Fibroblast of villous mesenchyme (primary cell): ENCODE measurements at places on chromosomes 12 and 14. TPM values are rescaled to one million over a fixed set of nuclear protein-coding genes. Genes with fewer than 3 reads are reported as not detected.
A peak's percentile ranks its signal among the peaks of the same experiment; 100 is the strongest.

TAS2R7 gene
- total RNA-seq = 0.32 TPM in 1 of 2 replicates, not detected in the other

ASPG gene
- not detected in 2 replicates for total RNA-seq

TEX52 gene
- not detected in 2 replicates for total RNA-seq

ZFYVE1 gene
- 20.3 and 21.6 TPM in 2 replicates for total RNA-seq

PFDN5 gene
- 328 and 382 TPM in 2 replicates for total RNA-seq

PTPN6 gene
- not detected in 2 replicates for total RNA-seq

KLRC4 gene
- not detected in 2 replicates for total RNA-seq

SLC35F4 gene
- not detected in 2 replicates for total RNA-seq

STAC3 gene
- 0.32 and 1.3 TPM in 2 replicates for total RNA-seq

DLGAP5 gene
- 17.4 and 35.0 TPM in 2 replicates for total RNA-seq

- peak; percentile 20 for DNase-seq
Measured at GRCh38 chr12:49261721-49262120, 3.2 kb upstream of the TUBA1C start.

- DNase-seq = peak; percentile 90
Measured at GRCh38 chr14:67837011-67837624, 17.5 kb downstream of the RAD51B start.

- no peak for DNase-seq
Measured at GRCh38 chr12:130947028-130947613, 6.6 kb upstream of the ADGRD1 start.

- DNase-seq = no peak
Measured at GRCh38 chr12:127722611-127723010, 544.4 kb upstream of the TMEM132C start.

GRCh38 chr14:99155173-99156089, 116.6 kb downstream of the BCL11B start:
- DNase-seq = no peak

DNA sequence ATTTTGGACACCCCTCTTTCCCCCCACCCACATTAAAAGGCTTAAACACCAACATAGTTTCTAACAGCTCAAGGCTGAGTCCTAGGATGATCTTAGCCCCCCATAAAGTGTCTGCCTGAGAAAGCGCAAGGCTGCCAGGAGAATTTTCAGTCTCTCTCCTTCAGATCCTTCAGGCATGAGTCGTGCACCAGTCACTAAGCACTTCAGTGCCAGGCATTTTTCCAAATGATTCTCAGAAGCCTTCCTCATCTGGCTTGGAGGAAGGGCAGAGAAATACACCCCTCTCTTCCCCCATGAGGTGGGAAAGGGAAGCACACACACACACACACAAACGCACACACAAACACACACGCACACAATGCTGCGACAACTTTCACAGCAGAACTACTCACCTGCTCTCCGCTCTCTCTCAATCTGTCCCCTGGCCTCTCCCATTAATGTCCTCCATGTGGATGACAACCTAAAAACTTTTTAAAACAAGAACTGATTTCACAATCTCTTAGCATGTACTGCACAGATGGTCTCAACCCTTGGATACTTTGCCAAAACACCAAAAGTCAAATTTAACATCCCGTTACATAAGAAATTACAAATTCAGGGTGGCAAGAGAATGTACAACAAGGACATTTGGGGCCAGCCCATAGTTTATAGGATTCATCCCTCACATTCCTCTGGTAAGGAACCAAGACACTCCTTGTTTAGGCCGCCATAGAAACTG, 49.8 kb downstream of the CKAP4 start:
- no peak for DNase-seq

- DNase-seq = no peak
Measured at GRCh38 chr12:54039417-54040147, 6.7 kb downstream of the HOXC5 start.

DNA sequence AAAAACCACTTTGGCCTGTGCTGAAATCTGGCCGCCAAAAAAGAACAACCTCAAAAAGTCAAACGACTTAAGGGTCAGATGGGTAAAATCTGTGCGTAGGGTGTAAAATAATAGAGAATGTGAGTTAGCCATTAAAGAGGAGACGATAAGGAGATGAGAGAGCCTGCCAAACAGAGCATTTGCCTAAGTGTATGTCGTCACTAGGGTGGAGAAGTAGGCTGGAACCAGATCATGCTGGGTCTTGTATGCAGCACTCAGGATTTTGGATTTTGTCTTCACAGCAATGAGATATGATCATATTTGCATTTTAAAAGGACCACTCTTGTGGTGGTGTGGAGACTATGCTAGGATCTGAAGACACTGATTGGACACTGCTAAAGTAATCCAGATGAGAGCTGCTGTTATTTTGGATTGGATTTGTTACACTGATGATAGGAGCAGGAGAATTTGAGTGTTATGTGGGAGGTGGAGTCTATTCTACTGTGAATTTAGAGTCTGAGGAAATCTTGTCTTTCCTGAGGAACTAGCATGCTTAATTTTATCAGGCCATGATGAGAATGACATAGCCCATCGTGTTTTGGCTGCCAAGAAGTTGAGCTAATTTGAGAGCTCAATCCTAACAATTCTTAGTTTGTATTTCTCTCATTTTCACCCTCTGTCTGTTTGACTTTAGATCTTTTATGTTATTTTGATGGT, 24.8 kb upstream of the DBX2 start:
- no peak for DNase-seq

- DNase-seq = no peak
Measured at GRCh38 chr12:64332296-64332695, 58.3 kb downstream of the C12orf56 start.

DNA sequence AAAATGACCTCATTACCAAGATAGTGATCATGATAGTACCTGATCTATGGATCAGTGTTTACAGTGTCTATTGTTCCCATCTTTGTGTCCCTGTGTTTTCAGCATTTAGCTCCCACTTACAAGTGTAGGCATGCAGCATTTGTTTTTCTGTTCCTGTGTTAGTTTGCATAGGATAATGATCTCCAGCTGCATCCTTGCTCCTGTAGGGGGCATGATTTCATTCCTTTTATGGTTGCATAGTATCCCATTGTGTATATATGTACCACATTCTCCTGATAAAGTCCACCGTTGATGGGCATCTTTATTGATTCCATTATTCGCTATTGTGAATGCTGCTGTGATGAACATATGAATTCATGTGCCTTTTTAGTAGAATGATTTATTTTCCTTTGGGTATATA, 215.4 kb upstream of the NAV3 start:
- peak; percentile 3 for DNase-seq

DNA sequence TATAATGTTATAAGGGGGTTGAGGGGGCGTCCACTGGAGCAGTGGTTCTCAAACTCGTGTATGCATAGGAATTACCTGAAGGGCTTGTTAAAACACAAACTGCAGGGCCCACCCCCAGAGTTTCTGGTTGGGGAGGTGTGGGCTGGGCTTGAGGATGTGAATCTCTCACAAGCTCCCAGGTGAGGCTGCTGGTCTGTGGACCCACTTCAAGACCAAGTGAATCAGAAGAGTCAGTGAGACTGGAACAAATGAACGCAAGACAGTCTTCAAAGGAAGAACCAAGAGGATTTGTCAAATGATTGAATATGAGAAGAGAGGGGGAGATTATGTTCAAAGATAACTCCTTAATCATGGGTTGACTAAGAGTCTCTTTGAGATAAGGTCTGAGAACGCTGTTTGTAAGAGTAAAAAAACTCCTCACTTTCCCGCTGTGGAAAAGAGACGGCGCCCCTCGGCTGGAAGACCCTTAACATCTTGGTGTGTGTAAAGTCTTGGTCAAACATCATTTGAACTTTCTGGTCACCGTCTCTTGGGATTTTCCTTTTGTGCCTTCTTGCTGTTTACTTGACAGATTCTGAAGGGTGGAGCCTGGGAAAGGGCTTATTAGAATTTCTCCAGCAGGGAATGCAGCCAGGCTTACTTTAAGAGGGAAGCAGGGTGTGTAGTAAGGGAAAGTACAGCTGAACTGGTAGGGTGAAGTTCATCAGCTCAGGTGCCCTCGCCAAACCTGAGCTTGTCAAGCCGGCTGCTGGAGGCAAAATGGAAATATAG, 5.3 kb upstream of the FOXN3 start:
- peak; percentile 69 for DNase-seq

GRCh38 chr14:76262641-76263040, 110.9 kb downstream of the GPATCH2L start:
- DNase-seq = no peak

- no peak for DNase-seq
Measured at GRCh38 chr12:104590022-104590421, 133.3 kb downstream of the CHST11 start.

DNA sequence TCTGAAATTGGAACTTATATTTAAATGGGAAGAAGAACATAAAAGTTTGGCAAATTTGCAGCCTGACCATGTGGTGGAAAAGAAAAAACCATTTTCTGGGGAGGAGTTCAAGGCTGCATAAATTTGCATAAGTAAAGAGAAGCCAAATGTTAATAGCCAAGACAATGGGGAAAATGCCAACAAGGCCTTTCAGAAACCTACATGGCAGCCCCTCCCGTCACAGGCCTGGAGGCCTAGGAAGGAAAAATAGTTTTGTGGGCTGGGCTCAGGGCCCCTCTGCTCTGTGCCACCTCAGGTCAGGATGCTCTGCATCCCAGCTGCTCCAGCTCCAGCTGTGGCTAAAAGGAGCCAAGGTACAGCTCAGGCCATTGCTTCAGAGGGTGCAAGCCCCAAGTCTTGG, 67.6 kb upstream of the CCDC60 start:
- DNase-seq = no peak

DNA sequence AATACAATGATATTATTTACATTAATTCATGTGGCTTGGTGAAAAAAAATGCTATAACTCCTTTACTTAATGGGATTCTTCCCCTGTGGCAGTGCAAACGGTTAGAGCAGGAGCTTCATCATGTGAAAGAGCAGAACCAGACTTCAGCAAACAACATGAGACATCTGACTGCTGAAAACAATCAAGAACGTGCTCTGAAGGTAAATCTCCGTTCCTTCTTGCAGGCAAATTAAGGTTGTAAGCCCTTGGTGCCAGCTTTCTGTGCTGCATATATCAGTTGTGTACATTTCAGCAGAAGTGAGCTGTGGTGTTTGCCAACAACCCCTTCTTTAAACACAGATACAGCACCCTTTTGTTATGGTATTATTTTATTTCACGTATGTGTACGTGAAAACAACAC, 171.7 kb downstream of the MIPOL1 start:
- no peak for DNase-seq

GRCh38 chr12:92988622-92989130, 59.6 kb upstream of the EEA1 start:
- no peak for DNase-seq

DNA sequence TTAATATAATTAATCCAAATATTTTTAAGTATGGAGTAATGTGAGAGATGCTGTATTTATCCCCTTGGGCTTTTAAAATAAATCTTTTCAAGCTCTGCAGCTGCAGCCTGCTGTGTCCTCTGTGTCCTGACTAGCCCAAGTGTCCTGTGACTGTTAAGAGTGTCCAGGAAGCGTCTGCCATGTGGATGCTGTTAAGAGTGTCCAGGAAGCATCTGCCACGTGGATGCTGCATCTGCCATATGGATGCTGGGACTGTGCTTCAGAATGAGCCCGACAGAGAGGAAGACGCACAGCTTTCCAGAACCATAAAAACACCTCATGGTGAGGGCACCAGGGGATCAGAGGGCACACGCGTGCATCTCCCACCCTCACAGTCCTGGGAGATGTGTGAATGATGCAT, 307.2 kb downstream of the ADGRD1 start:
- DNase-seq = no peak

DNA sequence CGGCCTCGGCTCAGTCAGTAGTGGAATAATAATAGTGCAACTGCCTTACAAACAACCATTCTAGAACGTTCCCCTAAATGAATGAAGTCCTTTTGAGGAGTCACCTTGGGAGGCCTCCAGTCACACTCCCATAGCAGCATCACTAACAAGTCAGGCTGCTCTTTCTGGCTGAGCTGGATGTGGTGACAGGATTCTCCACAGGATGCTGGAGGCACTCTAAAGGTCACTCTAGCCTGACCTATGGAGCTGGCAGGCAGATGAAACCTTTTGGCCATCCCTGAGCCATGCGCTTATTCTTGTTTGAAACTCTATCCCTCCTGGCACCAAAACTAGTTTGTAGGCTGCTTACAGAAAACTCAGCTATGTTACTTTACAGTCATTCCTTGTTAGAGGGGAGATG, 17.9 kb upstream of the TFCP2 start:
- no peak for DNase-seq

GRCh38 chr12:123645380-123645779, 11.8 kb downstream of the GTF2H3 start:
- no peak for DNase-seq

DNA sequence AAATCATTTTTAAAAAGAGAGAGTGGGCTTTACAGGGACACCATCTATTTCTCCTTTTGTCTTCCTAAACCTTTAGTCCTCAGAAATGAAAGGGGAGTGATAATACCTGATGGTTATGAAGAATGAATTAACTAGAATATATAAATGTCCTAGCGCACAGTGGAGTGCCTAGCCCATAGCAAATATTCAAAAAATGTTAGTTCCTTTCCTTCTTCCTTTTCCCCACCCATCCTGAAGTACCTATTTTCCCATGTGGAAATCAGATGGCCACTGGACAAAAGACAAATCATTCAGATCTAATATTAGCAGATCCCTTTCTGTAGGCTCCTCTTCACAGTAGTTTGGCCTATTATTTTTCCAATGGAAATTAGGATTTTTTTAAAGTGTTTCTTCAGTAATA, 90.0 kb downstream of the SLC25A21 start:
- no peak for DNase-seq

- DNase-seq = no peak
Measured at GRCh38 chr12:69846976-69847375, 21.9 kb downstream of the MYRFL start.

- no peak for DNase-seq
Measured at GRCh38 chr12:87612996-87613395, 416.2 kb downstream of the C12orf50 start.

DNA sequence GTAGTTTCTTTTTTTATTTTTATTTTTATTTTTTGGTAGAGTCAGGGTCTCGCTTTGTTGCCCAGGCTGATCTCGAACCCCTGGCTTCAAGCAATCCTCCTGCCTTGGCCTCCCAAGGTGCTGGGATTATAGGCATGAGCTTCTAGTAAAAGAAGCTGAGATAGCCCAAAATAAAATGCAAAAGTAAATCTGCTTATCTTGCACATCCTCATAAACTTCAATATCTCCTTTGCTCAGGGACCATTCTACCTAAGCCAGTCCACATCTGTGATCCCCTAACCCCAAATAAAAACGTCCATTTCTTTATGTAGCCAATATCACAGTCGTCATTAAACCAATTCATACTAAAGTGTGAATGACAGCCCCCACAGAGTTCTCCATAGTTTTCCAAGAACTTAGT, 36.3 kb downstream of the ATF7 start:
- no peak for DNase-seq

GRCh38 chr12:90773491-90773890, 181.5 kb downstream of the CCER1 start:
- DNase-seq = no peak
